ENCODE measurements at places on chromosomes 6 and 20.
A peak's percentile ranks its signal among the peaks of the same experiment; 100 is the strongest.

DNA sequence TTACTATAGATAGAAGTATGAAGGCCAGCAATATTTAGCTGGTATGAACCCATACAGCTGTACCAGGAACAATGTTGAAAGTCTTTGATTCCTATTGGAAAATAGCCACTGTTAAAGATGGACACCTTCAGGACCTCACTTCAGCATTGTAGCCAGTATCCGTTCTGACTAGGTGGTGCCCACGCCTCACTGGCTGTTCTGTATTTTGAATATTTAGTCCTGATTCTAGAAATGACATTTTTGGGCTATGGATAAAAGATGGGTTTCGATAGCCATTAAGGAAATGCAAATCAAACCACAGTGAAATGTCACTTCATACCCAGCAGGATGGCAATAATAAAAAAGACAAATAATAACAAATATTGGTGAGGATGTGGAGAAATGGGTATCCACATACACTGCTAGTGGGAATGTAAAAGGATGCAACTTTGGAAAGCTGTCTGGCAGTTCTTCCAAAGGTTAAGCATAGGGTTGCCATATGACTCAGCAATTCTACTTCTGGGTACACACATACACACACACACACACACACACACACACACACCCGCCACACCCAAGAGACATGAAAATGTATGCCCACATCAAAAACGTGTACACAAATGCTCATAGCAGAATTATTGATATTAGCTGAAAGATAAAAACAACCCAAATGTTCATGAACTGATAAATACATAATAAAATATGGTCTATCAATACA is 56.8 kb downstream of the UTRN start:
- DNase-seq: no peak

- DNase-seq: no peak
These were observed 439.6 kb upstream of the PTCHD4 start for GRCh38 chr6:48550603-48551002.

DNA sequence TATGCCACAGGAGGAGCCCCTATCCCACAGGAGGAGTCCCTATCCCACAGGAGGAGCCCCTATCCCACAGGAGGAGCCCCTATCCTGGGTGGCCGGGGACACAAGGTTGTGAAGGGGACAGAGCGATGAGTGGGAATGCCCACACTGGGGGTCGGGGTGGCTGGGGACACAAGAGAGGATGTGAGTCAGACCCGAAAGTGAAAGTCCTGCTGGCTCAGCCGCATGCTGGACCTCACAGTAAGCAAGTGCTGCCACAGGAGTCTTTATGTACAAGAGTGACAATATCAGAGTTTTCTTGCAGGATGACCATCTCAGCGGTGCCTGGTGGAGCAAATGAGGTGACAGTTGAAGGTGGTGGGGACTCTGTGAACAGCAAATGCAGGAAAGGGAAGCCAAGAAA is 93.7 kb downstream of the PSMB1 start:
- DNase-seq: peak; percentile 44

DNA sequence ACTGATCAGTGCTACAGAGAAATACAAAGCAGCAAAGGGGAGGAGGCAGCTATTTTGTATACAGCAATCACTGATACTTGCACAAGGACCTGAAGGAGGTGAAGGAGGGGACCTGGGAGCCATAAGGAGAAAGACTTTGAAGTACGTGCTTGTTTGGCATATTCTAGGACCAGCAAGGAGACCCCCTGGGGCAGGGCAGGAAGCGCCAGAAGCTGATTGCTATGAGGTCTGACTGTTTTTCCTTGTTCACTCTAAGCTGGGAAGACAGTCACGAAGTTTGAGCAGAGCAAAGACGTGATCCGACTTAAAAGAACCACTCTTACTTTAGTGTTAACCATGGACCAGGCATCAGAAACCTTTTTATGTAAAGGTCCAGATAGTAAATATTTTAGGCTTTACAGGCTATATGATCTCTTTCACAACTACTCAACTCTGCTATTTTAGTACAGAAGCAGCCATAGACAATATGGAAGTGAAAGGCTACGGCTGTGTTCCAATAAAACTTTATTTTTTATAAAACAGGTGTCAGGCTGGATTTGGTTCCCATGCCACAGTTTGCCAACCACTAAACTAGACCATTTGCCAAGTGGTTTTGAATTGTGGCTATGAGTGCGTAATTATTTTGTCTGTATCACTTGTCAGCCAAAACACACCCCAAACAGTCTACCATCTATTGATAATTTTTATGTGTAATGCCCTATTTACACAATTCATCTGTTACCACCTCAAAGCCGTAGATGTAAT is 217.9 kb downstream of the PRL start:
- no peak for DNase-seq

- DNase-seq: no peak
These were observed 23.6 kb downstream of the POFUT1 start for GRCh38 chr20:32231245-32231644.

GRCh38 chr6:157380458-157380778 is 572 bp upstream of the ZDHHC14 start:
- no peak for DNase-seq

GRCh38 chr6:151118461-151119123 is 121.2 kb upstream of the AKAP12 start:
- no peak for DNase-seq

DNA sequence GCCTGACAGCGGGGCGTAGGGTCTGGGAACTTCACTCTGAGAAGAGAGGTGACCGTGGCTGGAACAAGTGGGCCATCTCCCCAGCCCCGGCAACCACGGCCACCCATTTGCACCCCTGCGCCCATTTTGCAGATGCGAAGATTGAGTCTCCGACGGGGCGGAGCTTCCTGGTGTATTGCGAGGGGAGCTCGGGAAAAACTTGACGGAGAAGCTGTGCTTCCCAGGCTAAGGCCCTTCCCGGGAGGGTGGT is 653 bp downstream of the ZNF335 start:
- no peak for DNase-seq

DNA sequence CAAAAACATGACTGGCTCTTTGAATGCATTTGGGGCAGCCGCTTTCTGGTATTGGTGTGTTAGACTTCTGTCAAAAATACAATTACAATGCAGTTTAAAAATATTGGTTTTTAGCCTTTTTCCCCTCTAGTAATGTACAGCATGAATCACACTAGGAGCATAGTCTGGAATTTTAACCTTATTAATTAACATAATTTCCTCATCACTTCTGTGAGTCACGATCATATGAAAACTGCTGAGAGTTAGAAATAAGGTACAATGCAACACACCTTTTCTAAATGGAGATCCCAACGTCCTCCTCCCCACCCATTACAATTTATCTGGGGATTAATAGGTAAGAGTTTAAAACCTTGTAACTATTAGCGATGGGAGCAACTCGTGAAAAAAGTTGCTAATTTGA is 297.1 kb upstream of the RIMS1 start:
- DNase-seq: no peak

- DNase-seq: no peak
These were observed 43.6 kb downstream of the USP45 start for GRCh38 chr6:99471638-99472037.

DNA sequence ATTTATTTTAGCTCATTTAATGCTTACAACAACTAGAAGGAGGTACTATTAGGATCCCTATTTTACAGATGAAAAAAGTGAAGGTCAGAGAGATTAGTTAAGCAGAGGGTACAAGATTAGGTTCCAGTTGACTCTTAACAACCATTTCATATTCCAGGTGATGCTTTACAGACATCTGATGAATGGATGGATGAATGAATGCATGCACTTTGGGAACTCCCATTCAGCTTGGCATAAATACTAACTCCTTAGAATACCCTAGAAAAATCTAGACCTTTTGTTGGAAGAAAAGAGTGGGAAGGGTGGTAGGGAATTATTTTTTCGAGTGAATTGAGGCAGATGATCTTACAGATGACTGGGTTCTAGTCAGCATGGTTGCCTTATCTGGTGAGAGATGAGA is 746 bp upstream of the SNRPB2 start:
- DNase-seq: no peak

- DNase-seq: no peak
These were observed 3.5 kb upstream of the PANK2 start for GRCh38 chr20:3885715-3886114.

- no peak for DNase-seq
These were observed 87.5 kb downstream of the HDGFL1 start for GRCh38 chr6:22656706-22657351.

- DNase-seq: no peak
These were observed 21.0 kb downstream of the MAP3K5 start for GRCh38 chr6:136771306-136771705.
